ENCODE measurements at places on chromosomes 7 and 10.

DNA sequence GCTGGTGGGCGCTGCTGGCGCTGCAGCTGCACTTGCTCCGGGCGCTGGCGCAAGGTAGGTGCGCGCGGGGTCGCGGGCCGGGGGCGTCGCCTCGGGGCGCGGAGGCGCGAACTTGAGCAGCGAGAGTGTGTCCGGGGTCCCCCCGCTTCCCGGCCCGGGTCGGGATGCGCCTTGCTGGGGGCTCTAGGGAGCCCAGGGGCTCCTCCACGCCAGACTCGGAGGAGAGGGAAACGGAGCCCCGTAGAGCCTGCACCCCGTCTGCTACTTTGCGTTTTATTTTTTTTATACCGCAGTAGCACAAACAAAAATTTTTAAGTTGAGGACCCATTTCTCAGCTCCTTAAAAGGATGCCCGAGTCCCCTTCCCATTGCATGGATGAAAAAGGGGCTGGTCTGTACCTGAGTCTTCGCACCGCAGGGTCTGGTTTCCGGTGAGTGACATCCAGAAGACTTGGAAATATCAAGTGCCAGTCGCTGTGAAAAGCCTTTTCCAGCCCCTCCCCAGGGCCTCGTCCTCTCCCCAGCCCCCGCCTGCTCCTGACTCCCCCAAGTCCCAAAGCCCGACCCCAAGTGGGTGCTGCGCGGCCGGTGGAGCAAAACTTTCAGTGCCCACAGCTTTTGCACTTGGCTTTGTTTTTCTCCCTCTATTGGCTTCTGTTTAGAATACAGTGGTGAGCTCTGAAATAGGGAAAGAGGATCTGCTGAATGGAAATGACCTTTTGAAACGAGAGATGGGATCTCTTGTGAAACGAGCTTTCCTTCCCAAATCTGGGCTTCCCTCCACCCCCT is 973 bp downstream of the SDK1 start:
- DNase-seq: peak; percentile 62

- no peak for DNase-seq
These were observed 542.1 kb upstream of the IGFBP3 start for GRCh38 chr7:46463170-46463569.

GRCh38 chr10:87578160-87578841 is 73.6 kb downstream of the MINPP1 start:
- DNase-seq: no peak

GRCh38 chr7:85833066-85833465 is 646.2 kb upstream of the SEMA3D start:
- no peak for DNase-seq

DNA sequence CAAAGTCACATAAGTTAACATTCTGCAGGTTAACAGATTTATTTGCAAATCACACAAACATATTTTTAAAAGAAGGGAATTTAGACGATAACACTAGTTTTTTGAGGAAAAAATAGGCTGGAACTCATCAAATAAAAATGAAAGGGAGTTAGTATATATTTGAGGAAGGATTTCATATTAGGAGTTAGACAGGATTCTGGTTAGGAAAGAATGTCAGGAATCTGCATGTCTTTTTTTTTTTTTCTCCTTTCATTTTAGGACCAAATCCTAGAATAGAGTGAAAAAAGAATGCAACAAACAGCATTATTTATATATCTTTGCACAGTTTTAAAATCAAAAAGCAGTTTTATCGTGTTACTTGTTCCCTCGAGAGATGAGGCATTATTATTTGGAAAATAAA is 8.9 kb upstream of the TRDMT1 start:
- no peak for DNase-seq

- no peak for DNase-seq
These were observed 237.3 kb upstream of the SLC26A5 start for GRCh38 chr7:103683348-103683747.

DNA sequence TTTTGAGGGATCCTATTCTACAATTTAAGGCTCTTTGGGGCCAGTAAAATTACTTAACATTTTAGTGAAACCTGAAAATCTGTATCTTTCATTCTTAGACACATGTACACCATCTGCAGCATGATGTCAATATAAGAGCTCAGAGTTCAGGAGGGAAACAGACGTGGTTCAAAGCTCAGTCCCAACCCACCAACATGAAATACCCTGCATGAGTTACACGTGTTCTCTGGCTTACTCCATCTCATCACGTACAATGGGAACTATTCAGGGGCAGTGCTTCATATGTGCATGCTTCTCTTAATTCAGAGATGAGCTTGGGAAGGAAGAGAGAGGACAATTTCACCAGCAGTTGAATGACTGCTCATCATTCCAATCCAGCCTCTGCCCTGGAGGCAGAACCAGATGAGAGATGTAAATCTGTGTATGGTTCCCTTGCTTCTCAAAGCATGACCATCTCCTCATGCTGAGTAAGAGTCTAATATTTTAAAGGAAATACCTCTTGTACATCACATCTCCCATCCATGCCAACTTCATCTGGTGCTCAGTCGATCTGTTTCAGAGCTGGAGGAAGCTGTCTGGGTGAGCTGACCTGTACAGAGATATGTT is 29.0 kb upstream of the ADAM12 start:
- no peak for DNase-seq

DNA sequence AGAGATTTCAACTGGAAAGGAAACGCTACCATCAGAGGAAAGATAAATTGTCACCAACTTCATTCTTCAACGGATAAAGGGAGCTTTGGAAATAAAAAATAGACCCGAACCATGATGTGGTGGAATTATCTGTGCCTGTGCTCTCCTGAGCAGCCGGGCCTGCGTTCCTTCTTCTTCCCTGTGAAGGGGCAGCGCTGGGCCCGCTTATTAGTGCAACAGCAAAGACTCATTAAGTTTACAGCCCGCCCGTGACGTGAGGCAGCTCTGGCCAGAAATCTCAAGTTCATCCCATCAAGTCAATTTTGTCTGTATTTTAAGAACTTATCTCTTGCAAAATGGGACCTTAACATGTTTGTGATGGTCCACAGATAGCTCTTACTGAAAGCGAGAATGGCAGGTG is 193.7 kb downstream of the ADARB2 start:
- DNase-seq: no peak

GRCh38 chr10:78510566-78511323 is 477.1 kb downstream of the RPS24 start:
- no peak for DNase-seq

DNA sequence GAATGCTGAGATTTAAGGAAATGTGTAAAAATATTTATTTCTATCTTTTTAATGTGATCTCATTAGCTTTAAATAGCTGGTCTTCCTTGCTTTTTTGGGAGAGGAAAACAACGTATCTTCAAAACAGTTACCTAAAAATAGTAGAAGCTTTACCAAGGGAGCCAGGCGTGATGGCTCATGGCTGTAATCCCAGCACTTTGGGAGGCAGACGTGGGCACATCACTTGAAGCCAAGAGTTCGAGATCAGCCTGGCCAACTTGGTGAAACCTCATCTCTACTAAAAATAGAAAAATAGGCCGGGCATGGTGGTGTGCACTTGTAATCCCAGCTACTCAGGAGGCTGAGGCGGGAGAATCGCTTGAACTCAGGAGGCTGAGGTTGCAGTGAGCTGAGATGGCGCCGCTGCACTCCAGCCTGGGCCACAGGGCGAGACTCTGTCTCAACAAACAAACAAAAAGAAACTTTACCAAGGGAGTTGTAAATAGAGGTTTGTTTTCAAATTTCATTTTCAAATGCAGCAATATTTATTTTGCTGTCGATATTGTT is 48.4 kb upstream of the ITGB1 start:
- no peak for DNase-seq

- no peak for DNase-seq
These were observed 208.3 kb downstream of the CELF2 start for GRCh38 chr10:11225935-11226334.

GRCh38 chr7:71482284-71482683 is 350.3 kb downstream of the GALNT17 start:
- no peak for DNase-seq

DNA sequence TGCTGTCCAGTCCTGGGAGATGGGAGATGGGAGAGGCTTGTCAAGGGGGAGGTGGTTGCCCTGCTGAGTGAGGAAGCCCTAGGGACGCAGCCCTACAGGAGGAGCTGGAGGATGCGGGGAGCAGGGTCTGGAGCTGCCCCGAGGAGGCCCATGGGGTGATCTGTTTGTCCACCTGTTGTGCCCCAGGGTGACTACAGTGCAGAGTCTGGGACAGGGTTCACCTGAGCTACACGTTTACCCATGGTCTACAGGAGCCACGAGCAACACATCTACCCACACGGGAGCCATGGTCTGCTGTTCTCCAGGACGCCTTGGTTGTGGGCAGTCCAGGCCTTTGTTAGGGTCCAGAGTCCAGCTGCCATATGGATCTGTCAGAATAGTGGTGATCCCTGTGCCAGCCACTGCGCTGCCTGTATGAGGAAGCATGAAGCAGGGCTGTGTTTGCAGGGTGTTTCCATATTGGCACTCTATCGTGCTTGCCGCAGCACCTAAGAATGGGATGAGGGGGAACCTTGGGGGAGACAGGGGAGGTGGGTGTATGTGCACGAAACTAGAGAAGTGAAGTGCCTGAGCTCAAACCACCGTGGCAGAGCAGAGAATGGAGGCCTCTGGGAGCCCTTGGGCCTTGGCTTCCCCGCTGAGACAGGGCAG is 23.7 kb downstream of the ZNF775 start:
- no peak for DNase-seq

DNA sequence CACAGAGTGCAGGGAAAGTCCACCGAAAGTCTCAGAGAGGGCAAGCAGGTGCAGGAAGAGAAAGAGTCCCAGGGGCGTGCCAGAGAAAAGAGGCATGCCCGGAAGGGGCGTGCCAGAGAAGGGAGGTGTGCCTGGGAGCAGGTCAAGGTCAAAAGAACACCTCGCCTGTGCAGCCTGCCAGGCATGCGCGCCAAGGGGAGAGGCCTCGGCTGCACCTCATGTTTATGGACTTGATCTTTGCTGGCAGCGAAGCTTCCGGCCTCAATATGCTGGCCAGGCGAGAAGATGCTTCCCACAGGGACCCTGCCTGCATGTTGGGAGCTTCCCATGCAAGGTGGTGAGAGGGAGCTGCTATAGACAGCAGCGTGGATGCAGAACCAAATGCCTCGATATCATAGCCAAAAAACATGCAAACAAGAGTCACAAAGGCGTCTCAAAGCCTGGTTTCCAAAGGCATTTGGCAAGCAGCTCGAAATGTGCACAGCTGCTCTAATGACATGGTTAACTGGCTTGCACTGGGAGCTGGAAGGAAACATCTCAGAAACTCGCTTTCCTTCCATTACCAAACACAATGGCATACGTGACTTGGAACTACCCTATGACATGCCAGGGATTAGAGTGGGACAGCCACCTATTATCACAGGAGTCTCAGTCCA is 192.5 kb upstream of the PPP2R2D start:
- DNase-seq: no peak

DNA sequence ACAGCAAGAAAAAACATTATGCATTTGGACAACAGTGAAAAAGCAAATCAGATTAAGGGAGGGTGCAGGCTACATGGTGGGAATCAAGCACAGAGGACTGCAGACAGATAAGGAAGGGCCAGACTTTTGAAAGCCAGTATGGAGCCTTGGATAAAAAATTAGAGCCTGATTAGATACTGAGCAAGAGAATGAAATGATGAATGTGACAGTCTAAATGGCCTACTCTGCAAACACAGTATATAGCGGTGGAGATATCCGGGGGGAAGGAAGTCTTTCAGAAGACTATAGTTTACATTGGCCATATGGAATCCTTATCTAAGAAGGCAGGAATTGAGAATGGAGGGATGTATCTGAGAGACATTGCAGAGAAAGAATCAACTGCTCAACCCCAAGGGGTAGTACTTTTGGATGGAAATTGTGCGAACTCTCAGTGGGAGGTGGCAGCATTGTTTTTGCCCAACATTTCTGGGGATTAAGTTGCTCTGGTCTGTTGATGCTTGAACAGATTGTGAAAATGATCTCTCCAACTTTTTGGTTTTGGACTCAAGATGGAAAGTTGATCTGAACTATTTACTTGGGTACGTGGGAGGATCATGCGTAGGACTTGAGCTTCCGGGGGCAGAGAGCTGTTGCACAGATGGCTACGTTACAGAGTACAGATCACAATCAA is 39.4 kb upstream of the CHCHD3 start:
- DNase-seq: no peak

DNA sequence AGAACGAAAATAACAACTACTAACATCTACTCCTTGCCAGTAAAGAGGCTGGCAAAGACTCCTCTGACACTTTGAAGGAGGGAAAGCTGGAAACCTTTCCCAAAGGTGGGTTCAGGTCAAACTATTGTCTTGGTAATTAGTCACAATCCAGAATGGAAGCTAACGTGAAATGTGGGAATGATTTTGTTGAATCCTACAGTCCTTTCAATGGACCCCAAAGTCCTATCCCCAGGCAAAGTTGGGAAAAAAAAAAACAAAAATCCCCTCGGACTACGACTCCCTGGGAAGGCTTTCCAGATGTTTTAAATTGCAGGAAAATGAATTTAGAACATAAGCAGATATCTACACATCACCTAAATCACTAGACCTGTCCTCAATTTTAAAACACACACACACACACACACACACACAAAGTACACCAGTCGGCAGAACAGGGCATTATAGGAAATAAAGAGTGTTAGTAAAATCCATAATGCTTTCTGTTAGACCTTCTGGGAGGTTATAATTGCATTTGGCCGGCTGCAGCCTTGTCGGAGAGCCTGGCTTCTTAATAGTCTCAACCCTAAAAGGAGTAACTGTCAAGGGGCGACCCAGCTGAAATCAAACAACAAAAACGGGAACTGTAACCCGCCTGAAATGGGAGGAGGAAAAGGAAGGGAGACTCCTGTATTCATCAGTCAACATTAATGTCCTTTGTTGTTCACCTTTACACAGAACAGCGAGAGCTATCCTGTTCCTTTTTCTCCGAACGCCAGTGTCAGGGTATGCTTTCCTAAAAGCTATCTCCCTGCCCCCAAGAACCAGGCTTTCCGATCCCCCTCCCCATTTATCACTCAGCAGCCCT is 1.5 kb downstream of the DOCK4 start:
- no peak for DNase-seq

GRCh38 chr10:132498562-132499366 is 38.8 kb upstream of the INPP5A start:
- DNase-seq: no peak

DNA sequence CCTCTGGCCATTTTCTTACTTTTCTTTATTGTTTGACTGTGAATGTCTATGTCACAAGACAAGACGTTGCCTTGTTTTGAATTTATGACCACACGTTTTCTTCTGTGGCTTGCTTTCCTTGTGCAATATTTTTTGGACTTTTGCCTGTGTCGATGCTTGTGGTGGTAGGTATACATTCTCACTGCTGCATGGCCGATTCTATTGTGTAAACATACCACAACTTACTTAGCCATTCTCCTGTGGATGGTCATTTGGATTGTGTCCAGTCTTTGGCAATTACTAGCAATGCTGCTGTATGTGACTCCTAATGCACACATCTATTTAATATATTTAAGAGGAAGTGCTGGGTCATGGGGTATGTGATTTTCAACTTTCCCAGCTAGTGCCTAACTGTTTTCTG is 18.0 kb upstream of the DLG5 start:
- no peak for DNase-seq

- DNase-seq: no peak
These were observed 117.3 kb downstream of the FAM53B start for GRCh38 chr10:124626759-124627380.

DNA sequence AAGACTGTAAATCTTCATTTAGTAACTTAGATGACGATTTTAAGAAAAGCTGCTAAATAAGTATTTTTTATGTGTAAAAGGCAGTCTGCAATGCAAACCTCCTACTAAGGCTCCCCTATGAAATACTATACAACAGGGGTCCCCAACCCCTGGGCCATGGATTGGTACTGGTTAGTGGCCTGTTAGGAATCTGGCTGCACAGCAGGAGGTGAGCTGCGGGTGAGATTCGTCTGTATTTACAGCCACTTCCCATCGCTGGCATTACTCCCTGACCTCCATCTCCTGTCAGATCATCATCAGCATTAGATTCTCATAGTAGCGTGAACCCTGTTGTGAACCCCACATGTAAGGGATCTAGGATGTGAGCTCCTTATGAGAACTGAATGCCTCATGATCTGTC is 580.4 kb downstream of the MAGI2 start:
- no peak for DNase-seq
